ENCODE measurements at places on chromosomes 12 and 14.

DNA sequence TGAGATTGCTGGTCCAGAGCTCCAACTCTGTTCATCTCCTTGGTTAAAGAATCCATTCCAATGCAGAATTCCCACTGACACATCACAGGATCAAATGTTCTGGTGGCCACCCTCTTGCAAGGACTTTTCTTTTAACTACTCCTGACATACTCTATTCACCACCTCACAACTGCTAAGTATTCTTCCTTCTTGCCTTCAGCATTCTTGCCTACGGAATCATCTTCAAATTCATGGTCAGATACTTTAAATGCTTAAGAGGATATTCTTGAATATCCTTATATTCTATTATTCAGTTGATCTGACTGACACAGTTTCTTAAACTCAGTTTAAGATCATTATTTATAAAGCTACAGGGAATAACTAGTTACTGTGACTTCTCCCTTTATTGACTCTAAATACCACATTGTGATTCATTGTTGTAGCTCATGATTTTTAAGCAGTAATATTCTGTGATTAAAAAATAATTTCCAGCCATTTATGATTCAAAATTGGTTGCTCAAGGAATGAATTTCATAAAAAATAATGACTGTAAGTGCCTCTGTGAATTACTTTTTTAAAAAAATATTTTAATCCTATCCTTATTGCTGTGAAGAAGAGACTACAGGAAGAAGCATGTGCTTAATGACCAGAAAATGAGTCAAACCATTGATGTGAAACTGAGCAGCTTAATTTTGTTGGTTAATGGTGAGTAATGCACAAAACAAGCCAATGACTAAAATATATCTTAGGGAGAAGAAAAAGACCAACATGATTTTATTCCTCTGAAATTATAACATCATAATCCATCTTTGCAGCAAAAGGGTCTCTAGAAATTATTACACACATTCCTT, 207.1 kb downstream of the PIK3C2G start:
- no peak for DNase-seq

DNA sequence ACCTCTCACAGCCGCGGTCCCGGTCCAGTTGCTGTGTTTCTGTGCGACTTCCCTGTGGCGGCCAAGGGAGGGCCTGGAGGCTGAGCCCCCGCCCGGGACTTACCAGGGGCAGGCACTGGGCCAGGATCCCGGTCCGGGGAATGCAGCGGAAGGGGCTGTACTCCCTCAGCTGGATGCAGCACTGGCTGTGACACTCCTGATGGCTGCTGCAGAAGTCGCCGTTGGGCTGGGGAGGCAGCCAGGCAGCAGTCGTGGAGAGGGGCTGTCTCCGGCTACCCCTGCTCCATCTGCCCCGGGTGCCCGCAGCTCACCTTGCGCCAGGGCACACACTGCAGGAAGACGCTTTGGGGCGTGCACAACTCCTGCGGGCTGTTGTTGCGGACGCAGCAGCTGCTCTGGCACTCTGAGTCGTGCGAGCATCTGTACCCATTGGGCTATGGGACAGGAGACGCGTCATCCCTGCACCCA, 6.2 kb downstream of the LRCOL1 start:
- DNase-seq, result peak; percentile 33

- DNase-seq, result no peak
Measured at GRCh38 chr14:102103062-102103695, 16.3 kb upstream of the HSP90AA1 start.

GRCh38 chr12:92933606-92934005, 4.5 kb upstream of the EEA1 start:
- DNase-seq, result no peak

DNA sequence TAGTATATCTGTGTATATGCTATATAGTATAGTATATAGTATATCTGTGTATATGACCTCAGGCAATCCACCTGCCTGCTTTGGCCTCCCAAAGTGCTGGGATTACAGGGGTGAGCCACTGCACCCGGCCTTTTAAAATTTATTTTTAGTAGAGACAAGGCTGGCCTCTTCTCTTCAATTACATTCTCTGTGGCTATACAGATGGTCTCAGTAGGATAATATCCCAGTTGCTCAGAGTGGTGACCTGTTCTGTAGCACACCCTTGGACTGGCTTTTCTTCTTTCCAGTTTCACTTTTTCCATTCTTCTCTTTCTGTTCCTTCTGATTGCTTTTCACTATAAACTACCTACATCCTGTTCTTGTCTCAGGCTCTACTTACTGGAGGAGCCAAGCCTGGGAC, 3.1 kb upstream of the NFATC4 start:
- no peak for DNase-seq
